ENCODE measurements at places on chromosomes 11 and 22.

- no peak for DNase-seq
Measured at GRCh38 chr11:112160091-112160848, 3.6 kb downstream of the IL18 start.

GRCh38 chr22:19693581-19693980 is 20.7 kb upstream of the SEPTIN5 start:
- DNase-seq, result no peak

GRCh38 chr11:116867619-116868018 is 30.2 kb upstream of the APOA1 start:
- no peak for DNase-seq

GRCh38 chr11:126086248-126086647 is 23.6 kb upstream of the CDON start:
- DNase-seq, result no peak

DNA sequence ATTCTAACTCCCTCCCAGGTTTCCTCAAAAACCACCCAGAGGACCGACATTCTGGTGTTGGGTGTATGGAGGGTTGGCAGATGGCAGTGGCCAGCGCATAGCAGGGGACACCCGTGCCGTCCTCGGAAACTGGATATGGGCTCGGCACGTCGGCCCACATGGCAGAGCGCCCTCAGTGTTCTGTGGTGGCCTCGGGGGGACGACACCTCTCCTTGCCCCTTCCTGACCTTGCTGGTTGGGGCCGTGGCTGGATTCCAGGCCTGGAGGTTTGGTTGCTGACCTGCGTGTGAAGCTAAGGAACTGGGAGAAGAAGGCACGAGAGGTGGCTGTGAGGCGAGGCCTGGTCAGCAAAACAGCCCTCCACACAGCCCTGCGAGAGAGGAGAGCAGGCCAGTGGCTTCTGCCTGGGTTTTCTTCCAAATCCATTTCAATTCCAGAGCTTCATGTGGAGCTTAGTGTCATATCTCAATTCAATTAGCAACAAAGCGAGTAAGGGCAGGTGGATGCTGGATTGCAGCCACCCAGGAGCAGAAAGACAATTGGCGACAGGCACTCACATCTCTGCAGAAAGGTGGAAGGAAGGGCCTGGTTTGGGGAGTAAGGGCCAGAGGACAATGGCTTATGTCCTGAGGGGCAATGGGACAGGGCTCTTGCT is 478.4 kb downstream of the BRD1 start:
- no peak for DNase-seq

DNA sequence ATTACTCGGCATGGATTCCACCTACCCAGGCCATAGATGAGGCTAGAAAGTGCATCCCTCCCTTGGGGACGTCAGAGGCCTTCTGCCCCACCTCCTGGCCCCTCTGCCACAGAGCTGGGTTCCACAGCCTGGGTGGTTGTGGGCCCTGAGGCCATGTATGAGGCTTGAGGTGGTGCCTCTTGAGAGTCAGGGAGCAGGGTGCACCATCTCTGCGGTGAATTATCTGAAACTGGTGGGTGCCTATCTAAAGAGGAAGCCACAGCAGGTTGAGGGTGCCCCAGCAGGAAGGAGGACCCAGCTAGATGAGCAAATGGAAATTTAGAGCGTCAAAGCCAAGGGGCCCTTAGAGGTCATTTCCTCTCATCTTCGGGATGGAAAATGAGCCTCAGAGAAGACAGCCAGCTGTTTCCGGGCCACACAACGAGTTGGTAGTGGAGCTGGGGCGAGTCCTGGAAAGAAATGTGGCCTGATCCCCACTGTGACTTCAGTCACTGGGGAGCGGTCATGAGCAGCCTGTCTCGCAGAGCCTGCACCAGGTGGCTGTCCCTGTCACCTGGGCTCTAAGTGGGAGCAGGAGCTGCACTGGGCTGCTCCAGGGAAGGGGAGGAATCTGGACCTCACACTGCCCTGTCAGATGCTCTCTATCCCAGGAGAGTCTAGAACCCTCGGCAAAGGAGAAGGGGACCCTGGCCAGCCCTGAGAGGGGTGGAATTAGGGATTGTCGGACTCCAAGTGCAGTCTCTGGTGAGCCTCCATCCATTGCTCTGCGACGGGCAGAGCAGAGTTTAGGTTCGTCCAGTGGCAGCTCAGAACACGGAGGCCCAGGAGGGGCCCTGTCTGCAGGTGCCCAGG is 7.3 kb downstream of the ADORA2A start:
- peak; percentile 74 for DNase-seq

- DNase-seq, result peak; percentile 76
Measured at GRCh38 chr11:47329987-47330931, 22.2 kb downstream of the MYBPC3 start.

- DNase-seq, result no peak
Measured at GRCh38 chr22:49553518-49554295, 274.0 kb downstream of the BRD1 start.

- no peak for DNase-seq
Measured at GRCh38 chr11:133172349-133172748, 360.0 kb downstream of the OPCML start.

DNA sequence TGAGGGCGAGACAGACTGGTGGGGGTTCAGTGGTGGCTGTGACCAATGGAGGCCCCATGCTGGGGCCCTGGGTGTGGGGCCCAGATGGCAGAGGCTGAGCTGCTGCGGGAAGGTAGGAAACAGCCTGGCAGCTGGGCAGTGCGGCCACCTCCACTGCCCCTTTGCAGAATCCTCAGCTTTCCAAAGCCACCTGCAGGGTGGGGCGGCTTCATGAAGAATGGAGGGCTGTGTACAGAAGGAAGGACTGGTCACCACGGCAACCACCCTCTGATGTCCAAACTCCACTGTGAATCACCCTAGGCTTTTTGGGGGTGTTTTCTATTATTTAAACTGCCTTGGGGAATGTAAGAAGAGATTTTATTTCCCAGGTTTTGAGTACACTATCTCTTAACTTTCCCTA is 166.3 kb upstream of the NAV2 start:
- DNase-seq, result no peak

GRCh38 chr22:36439481-36440271 is 41.8 kb downstream of the TXN2 start:
- DNase-seq, result peak; percentile 77

DNA sequence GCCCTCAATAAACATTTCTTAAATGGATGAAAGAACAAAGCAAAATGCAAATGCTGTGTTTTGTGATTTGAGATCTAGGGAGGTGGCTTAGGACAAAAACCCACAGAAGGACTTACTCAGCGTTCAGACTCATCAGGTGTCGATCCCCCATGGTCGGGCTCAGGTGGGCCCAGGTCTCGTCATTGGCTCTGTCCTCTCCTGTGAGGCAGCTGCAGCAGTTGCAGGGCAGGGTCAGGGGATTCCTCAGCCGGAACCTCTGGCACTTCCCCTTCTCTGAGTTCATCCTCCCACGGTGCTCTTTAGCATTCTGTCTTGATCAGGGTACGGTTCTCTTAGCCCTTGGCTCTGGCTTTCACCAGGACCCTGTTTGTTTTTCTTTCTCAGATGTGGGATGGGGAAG is 14.0 kb upstream of the ACR start:
- no peak for DNase-seq

- no peak for DNase-seq
Measured at GRCh38 chr11:111793863-111794262, 27.7 kb upstream of the PPP2R1B start.

DNA sequence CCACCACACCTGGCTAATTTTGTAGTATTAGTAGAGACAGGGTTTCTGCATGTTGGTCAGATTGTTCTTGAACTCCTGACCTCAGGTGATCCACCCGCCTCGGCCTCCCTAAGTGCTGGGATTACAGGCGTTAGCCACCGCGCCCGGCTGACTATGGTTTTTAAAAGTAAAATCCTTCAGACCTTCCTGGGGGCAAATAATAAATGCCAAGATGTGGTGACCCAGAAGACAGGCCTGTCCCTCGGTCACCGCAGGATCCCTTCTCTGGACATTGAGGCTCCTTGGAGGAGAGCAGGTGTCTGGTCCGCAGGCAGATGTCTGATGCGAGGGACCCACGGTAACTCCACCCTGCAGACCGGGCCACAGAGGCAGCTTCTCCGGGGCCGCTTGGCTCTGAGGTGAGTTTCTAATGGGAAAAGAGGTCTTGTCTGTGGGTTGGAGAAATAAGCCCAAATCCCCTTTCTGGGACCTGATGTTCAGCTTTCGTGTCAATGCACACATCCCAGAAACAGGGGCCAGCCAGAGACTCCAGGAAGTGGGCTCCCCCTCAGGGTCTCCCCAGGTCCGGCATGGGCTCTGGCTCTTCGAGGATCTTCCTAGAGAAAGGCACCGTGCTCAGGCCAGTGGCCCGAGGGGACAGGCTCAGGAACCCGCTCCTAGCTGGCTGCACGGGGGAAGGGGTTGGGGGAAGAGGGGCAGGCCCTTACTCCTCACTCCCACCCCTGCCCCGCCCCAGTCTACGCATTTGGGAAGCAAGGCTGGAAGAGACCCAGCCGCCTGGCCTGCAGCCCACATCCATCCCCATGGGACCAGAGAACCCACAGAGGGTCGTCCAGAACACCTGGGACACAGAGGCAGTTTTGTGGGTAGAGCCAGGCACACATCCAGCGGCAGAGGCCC is 100.6 kb downstream of the WNT7B start:
- no peak for DNase-seq

- DNase-seq, result no peak
Measured at GRCh38 chr22:49753961-49754695, 73.5 kb downstream of the BRD1 start.

DNA sequence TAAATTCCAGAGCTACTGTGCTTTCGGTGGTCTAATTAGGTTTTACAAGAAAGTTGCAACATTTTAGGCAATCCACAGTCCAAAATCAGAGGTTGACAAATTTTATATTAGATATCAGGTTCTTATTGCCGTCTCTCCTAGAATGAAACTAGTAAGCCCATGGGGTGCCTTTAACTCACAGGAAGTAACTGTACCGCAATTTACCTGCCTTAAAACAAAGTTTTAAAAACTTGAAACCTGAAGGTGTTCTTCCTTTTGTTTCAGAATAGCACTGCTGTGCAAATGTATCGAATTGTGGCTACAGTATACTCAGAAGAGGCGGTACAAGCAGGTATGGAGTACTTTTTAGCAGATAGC is 77.2 kb downstream of the PISD start:
- DNase-seq, result no peak

- no peak for DNase-seq
Measured at GRCh38 chr11:20452585-20452984, 65.1 kb downstream of the PRMT3 start.

DNA sequence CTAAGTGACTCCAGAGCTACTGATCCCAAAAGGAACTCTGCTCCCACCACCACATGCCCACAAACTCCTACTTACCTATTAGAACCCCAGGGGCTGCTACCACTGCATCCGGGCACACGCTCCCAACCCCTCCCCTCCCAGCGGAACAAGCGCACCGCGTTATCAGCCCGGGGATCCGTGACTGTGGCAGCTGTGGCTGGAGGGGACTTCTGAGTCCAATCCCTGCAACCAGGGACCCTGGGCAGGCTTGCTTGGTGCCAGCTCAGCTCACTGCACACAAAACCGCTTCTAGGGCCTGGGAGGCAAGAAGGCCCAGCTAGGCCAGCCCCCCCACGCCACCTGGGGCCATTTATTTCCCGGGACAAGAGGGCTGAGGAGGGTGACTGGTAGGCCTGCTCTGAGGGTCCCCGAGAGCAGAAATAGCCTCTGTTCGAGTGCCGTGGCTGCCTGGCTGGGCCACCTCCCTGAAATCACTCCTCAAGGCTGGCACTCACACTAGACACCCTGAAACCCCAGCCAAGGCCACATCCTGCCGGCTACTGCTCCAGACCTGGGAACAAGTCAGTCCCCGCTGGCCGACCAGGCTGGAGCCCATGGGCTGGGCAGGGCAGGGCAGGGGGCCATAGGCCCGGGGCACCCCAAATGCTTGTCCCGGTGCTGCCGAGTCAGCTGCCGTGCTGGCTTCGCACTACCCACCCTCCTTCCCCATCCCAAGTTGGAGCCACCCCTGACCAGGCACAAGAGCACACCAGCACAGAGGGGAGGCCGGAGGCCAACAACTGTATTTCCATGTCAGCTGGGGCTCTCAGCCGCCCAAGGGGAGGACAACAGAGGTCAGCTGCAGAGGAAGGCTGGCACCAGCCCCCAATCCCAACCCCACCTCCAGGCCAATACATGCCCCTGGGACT is 1.9 kb upstream of the IFITM10 start:
- no peak for DNase-seq

DNA sequence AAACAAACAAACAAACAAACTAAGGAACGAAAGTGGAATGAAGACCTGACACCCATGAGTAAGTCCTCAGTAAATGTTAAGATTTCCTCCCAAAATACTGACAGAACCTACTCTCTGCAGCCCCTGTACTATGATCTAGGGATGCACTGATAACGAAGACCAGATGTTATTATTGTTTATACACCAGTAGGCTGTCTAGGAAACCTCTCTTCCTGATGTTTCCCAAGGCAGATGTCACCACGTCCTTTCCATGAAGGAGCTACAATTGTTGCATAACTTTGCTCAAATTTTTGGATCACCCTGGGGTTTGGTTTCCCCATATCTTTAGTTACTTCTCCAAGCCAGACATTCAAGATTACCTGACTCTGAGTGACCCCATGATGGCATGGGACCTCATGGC is 340.7 kb downstream of the MIAT start:
- DNase-seq, result no peak

DNA sequence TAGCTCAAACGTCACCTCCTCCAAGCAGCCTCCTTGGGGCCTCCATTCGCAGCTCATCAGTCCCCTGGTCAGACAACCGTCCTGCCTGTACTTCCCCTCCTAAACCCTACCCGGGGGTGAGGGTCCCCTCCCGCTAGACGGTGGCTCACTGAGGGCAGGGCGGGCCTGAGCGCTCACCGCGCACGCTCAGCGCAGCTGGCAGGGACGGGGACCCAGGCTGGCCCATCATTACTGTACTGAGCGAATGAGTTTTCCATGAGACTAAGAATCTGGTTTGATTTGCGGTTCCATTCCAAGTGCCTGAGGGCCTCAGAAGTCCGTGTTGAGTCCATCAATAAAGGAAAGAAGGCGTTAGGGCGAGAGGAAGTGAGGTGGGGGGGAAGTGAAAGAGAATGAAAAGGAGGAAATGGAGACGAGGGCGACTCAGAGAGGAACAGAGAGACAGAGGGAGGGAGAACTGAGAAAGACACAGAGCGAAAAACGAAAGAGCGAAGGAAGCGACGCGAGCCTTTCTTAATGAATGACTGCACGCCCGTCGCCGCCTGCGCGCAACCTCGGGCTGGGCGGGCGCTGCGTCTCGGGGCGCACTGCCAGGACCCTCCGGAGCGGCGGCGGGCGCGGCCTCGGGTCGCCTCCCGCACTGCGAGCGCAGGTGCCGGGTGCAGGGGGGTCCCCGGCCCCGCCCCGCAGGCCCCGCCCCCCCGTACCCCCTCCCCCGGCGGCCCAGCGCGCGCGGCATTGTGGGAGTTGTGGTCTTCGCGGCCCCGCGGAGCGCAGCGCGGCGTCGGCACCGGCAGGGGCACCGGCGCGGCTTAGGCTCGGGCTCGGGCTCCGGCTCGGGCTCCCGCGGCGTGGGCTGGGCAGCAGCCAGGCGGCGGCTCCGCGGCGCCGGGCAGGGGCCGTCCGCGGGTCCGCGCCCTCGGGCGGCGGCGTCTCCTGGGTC is at the start of gene ASPHD2:
ASPHD2 (plus strand) TSS at position 746 of the 943 bp plus-strand sequence. CDS start 4,356 bp downstream, outside the sequence.
- DNase-seq, result peak; percentile 57
